ENCODE measurements at places on chromosomes 5 and 9.

DNA sequence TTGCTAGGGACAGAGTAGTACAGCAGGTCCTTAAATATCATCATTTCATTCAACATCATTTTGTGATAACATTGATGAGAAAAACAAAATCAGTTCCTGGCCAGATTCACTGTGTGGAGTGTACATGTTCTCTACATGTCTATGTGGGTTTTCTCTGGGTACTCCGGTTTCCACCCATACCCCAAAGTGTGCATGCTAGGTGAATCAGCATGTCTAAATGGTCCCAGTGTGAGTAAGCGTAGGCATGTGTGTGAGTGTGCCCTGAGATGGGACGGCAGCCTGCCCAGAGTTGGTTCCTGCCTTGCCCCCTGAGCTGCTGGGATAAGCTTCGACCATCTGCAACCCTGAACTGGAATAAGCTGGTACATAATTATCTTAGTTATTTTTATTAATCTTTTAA, 16.5 kb upstream of the GLIS3 start:
- DNase-seq: no peak

GRCh38 chr9:38091310-38092199, 22.5 kb upstream of the SHB start:
- peak; percentile 37 for DNase-seq

- DNase-seq: peak; percentile 15
These were observed 23.0 kb downstream of the SLC36A1 start for GRCh38 chr5:151470439-151470838.

DNA sequence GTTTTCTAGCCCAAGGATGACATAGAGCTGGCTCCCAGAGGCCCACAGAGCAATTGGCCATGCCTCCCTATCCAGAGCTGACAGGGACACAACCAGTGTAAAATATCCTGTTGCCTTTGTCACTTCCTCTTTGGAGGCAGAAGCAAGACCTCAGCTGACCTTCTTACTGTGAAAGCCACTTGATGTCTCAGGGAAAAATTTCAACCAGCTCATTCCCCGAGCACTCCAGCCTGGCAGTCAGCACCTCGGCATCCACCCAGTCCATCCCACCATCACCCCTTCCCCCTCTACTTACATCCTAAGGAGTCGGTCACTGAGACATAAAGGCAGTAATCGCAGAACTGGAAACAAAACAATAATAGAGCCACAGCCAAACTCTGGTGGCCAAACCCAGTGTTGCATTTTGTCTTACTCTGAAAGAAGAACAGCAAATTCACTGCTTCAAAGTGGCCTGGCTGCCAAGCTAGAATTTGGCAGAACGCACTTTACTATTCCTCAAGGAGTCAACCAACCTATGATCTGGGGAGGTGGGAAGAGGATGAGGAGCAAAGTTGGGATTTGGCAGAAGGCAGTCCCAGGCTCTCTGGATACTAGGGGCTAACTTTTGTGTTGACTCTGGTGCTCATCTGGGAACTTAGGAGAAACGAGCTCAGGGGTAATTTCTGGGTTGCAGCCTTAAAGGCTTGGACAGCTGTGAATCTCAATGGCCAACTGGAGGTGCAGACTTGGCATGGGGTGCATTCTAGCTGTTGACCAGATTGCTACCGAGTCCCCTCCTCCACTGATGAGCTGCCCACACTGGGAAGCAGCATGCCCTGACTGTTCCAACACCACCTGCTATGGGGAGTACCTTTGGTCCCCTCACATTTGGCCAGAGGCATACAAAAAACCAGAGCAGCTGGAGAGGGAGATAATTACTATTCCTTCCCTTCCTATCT, 13.6 kb downstream of the NIPAL4 start:
- DNase-seq: peak; percentile 62

DNA sequence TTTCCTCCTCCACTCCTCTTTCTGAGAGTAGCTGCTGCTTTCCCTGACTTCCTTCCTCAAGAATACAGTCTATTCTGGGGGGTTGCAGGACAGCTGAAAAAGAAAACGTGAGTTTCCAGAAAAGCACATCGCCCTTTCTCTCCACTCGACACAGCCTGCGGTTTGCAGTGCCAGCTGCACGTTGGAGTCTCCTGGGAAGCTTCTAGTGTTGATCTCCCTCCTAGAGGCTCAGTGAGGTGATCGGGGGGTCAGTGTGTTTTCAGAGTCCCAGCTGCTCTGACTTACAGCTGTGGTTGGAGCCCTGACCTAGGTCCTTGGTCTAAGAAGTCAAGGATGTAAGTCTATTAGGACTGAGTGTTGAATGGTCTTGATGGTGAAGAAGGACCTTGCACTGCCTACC, 25.0 kb upstream of the SUSD3 start:
- no peak for DNase-seq

- DNase-seq: no peak
These were observed 12.1 kb downstream of the ADAM19 start for GRCh38 chr5:157563373-157563928.

DNA sequence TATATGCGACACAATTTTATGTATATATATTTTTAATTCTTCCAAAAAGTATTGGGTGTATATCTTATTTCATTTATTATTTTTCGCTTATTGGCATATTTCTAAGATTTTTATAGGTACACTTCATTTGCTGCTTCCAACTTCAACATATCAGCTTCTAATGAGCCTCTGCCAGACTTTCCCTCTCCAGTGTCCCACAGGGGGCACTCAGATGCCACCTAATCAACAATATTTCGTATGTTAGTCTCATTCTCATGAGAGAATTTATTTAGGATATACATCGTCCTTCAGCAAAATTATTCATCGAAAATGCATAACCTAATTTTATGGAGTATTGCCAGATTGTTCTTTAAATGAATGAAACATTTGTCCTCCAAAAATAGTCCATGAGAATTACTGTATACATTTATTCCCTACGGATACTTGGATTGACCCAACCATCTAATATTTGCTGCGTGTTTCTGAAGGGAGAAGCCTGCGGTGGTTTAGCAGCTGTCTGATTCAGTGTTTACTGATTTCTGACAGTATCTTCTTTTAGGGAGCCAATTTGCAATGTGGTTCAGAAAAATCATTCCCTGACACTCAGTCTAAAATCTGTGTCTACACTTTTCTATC, 100.6 kb upstream of the SELENOP start:
- peak; percentile 53 for DNase-seq

GRCh38 chr5:96729156-96729555, 67.0 kb downstream of the CAST start:
- DNase-seq: no peak

GRCh38 chr9:71036501-71036900, 84.9 kb downstream of the TRPM3 start:
- no peak for DNase-seq

GRCh38 chr5:151181818-151182523, 24.4 kb upstream of the ANXA6 start:
- DNase-seq: no peak

Data from inflammatory macrophage (primary cell).